ENCODE measurements at places on chromosomes 5 and 9. TPM values are rescaled to one million over a fixed set of nuclear protein-coding genes. Genes with fewer than 3 reads are reported as not detected.

The ROPN1L gene
- 0.32 TPM for total RNA-seq

The PCA3 gene
- total RNA-seq: under 0.01 TPM

The ABO gene
- total RNA-seq: not detected

The PLAC8L1 gene
- total RNA-seq: not detected

The LURAP1L gene
- 3.9 TPM for total RNA-seq

The MELK gene
- total RNA-seq: 28.3 TPM

The OR2V1 gene
- total RNA-seq: not detected
